ENCODE measurements at places on chromosomes 4 and X. TPM values are rescaled to one million over a fixed set of nuclear protein-coding genes. Genes with fewer than 3 reads are reported as not detected.

- DNase-seq: no peak
- no peak overlapping the region for H3K27ac ChIP-seq
- no peaks in the 10 kb centered on the region for H3K27me3 ChIP-seq
- no peaks in the 10 kb centered on the region for H3K36me3 ChIP-seq
Observed at GRCh38 chrX:45145492-45146215, 55.0 kb downstream of the DIPK2B start.

Gene CXCL3
- not detected for total RNA-seq

DNA sequence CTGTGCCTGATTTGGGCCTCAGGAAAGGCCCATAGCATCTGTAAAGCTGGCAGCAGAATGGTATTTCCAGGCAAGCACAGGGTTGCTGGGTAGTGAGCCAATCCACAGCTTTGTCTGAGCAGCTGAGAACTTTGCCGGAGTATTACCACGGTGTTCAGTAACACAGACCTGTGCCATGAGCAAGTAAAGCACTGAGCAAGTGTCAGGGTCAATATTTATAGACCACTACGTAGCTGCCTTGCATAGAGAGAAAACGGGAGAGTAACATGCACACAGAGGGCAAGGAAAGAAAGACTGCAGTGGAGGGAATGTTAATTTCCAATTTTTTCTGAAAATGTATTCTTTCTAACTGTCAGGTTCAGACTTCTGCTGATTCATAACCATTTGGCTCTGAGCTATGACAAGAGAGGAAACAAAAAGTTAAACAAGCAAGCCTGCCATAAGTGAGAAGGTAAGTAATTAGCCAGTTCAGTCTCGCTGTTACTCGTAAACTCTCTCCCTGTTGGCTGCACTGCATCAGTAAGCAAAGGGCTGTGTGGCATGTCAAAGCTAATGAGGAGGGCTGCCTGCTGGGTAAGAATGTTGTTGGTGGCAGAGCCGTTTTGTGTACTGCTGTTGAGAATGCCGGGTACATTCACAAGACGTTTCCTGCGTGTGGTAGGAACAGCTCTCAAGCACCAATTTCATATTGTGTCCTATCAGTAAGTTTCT, 238.1 kb downstream of the BMPR1B start:
- H3K27me3 ChIP-seq: no peaks in the 10 kb centered on the region
- no peaks in the 10 kb centered on the region for H3K36me3 ChIP-seq
- peaks cover 5% of the 10 kb centered on the region for H3K4me1 ChIP-seq
- no peak for DNase-seq

DNA sequence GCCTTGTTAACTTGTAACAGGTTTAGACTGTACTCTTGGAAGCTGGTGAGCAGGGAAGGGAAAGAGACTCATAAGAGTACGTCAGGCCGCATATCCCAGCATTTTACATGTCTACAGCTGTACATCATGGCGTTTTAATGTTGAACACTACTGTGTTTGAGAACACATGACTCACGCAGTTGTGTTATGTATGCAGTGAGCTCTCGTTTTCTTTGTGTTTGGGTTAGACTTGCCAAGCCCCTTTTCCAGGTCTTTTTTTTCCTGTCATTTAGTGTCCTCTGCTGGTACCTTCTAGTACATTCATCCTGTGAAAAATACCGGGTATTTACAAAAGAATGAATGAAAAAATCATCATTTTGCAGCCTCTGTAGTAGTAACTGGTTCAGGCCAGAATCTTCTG, 35.3 kb downstream of the SMS start:
- H3K36me3 ChIP-seq: peaks cover 48% of the 10 kb centered on the region
- no peak overlapping the region for H3K4me3 ChIP-seq
- no peaks in the 10 kb centered on the region for H3K27me3 ChIP-seq
- H3K4me1 ChIP-seq: peaks cover 25% of the 10 kb centered on the region
- DNase-seq: no peak

DNA sequence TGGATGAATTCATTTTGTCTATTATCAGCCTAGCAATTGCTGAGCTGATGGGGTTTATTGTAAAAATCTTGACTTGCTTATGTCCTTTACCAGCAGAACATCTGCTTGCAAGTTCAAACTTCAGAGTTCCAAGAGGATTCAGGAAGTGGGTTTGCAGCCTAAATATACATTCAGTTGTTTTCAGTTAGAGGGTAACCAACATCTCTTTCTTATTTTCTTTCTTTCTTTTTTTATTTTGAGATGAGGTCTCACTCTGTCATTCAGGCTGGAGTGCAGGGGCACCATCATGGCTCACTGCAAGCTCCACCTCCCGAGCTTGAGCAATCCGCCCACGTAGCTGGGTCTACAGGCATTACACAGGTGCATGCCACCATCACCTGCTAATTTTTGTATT, 31.4 kb upstream of the FHL1 start:
- no peak overlapping the region for H3K4me3 ChIP-seq
- no peak for DNase-seq
- H3K4me1 ChIP-seq: no peaks in the 10 kb centered on the region
- H3K27me3 ChIP-seq: no peaks in the 10 kb centered on the region
- no peaks in the 10 kb centered on the region for H3K36me3 ChIP-seq

Gene CHST7
- 6.3 TPM for total RNA-seq

DNA sequence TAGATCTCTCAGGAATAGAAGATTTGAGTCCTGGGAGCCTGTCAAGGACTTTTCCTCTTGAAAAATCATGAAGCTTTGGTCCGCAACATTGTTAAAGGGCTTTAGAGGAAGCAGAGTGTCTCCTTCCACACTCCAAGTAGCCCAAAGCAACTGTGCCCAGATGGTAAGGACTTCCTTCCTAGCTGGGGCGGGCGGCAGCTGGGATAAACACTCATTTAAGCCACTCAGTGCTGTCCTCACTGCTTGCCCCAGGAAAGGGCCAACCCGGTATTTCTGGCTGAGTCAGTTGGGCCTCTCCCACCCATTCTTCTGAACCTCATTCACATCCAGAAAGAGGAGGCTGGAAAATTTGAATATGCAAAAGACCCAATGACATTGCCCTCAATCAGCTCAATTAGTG, 144.3 kb downstream of the CHIC2 start:
- no peaks in the 10 kb centered on the region for H3K4me1 ChIP-seq
- DNase-seq: no peak
- H3K4me3 ChIP-seq: no peak overlapping the region
- no peaks in the 10 kb centered on the region for H3K36me3 ChIP-seq
- no peak overlapping the region for H3K27ac ChIP-seq
- peaks cover 20% of the 10 kb centered on the region for H3K27me3 ChIP-seq

- no peaks in the 10 kb centered on the region for H3K27me3 ChIP-seq
- no peak overlapping the region for H3K4me3 ChIP-seq
- H3K36me3 ChIP-seq: peaks cover 10% of the 10 kb centered on the region
Observed at GRCh38 chrX:154022108-154022507, 2.4 kb upstream of the IRAK1 start.

GRCh38 chr4:18252052-18252451, 230.5 kb upstream of the LCORL start:
- no peaks in the 10 kb centered on the region for H3K27me3 ChIP-seq
- H3K27ac ChIP-seq: no peak overlapping the region
- DNase-seq: no peak

Gene CT45A10
- not detected for total RNA-seq

Gene CCDC160
- total RNA-seq: not detected

Data from activated B cell treated with CpG ODN at 0.5 μM for 24 hours (primary cell).